SW 1271 (cell line): ENCODE measurements at places on chromosomes 3 and 15.

- DNase-seq: no peak
These were observed 442.4 kb downstream of the MCTP2 start for GRCh38 chr15:94673801-94674200.

DNA sequence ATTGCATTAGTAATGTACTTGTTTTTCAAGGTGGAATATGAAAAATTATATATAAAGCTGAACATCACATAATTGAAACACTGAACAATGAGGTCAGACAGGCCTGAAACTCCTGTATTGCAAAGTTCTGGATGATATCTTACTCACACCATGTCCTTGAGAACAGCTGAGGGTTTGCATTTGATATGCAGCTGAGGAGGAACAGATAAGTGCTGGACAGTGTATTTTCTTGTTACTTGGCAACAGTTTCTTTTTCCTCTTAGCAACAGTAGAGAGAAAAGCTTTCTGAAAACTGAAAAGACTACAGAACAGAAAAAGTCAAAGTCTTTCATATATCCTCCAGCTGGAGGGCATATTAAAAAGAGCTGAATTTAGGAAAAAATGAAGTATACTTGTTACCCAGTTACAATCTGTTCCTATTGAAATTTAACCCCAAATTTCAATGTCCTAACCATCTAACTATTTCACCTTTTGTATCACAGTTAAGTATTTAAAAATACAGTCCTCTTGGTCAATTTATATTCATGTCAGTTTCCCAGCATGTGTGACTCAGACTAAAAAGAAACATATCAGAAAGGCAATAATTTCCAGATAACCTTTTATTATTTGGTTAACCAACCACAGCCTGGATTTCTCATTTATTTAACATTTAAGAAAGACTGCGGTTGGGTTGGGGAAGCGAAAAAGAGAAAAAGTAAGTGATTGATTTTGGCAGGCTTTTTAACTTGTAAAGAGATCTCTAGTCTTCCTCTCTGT is 733.0 kb upstream of the DPPA4 start:
- no peak for DNase-seq

DNA sequence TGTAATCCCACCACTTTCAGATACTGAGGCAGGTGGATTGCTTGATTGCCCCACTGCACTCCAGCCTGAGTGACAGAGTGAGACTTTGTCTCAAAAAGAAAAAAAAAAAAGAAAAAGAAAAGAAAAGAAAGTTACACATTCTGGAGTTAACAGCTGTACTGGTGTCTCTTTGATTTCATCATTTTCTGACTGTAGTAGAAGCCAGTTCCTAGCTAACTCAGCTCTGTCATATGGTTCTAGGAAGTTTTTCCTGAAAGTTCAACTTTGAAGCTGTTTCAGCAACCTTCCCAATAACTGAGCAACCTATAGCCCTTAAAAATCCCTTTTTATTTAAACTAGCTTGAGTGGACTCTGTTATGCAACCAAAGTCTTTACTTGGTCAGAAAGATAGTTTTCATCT is 104.6 kb upstream of the STRIT1 start:
- DNase-seq: no peak

- no peak for DNase-seq
These were observed 6.1 kb upstream of the SLC25A38 start for GRCh38 chr3:39376959-39377634.

DNA sequence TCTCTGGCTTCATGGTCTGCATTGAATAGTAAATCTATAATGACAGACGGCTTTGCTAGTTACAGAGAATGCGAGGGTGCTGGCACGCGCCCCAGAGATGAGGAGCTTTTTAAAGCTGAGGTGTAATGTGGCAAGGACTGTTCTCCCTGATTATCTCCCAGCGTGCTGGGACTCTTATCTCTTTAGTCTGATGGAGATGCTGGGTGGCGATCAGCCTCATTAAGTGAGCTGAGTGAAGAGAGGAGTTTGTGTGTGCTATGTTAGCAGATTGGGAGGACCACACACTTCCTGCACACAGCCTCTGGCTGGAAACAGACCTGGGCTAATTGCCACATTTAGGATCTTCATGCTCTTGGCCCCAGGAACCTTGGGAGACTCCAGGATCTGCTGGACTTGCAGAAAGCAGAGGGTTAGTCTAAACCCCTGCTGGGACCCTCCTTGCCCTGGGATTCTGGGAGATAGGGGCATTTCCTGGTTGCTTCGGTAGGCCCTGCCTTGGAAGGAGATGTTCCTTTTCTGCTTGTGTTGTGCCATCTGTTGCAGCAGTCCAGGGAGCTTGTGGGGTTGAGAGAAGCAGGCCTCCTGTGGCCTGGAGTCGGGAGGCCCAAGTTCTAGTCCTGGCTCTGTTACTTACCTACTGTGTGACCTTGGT is 15.0 kb downstream of the PDIA5 start:
- DNase-seq: no peak

- DNase-seq: no peak
These were observed 38.4 kb upstream of the MBNL1 start for GRCh38 chr3:152230370-152230769.

DNA sequence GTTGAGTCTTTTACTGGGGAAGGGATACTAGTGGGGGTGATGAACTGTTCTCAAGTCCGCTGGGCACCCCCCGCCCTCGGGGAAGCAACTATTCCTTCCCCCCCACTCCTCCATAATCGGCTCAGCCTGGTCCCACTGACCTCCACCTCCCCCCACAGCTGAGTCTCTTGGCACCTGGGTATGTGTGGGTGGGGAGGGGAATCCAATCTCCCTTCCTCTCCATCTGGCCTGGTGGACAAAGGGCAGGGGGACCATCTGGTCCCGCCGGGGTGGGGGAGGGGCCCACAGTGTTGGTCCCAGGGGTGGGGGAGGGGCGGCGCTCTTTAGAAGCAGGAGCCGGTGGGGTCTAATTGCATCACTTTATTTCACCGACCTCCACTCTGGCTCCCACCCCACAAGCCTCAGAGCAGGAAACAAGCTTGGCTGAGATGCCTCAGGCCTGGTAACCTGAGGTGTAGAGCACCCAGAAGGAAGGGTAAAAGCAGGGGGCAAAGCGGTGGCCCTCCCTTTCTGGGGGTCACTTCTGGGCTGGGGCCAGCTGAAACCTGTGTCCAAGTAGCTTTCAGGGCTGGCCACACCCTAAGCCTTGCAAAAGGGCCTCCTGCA is 1.0 kb upstream of the PCBP4 start:
- no peak for DNase-seq

- DNase-seq: no peak
These were observed 131.2 kb downstream of the CD47 start for GRCh38 chr3:107959550-107960154.

- DNase-seq: no peak
These were observed 6.7 kb downstream of the COPS2 start for GRCh38 chr15:49148727-49149126.

DNA sequence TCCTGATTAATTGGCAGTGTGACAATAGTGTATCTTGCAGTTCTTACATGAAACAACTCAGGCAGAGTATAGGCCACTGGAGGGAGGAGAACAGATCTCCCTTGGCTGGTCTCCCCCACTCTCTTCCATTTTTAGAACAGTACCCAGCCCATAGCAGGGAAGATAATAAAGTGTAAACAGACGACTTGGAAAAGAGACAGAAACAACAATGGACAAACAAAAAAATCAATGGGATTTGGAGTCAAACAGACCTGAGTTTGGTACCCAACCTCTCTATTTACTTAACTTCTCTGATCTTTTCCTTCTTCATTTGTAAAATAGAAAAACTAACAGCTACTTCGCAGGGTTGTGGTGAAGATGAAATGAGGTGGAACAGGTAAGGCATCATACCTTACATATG is 58.7 kb upstream of the SNTN start:
- no peak for DNase-seq

DNA sequence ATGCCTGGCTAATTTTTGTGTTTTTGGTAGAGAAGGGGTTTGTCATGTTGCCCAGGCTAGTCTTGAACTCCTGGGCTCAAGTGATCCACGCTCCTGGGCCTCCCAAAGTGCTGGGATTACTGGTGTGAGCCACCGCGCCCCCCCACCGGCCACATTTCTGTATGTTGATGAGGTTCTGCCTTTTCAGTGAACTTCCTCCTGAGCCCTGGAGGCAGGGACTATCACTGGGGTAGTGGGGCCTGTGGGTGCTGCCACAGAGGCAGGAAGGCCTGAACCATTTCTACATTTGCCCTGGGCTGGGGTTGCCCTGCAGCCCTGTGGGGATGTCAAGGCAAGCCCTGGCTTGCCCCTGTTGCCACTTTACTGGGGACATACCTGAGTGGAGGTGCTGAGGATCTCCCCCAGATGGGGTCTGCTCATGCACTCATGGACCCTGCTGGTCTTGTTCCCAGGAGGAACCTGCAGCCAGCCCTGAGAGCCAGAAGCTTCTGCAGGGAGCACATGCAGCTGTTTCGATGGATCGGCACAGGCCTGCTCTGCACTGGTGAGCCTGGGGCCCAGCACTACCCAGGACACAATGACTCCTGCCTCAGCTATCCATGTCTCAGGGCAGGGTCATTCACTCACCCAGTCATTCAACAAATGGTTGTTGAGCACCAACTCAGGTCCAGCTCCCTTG is 5.7 kb downstream of the SLC28A1 start:
- no peak for DNase-seq

- DNase-seq: no peak
These were observed 148.5 kb upstream of the CTDSPL start for GRCh38 chr3:37712918-37713817.

GRCh38 chr15:51561271-51561670 is 61.3 kb downstream of the DMXL2 start:
- DNase-seq: no peak

- DNase-seq: no peak
These were observed 18.7 kb upstream of the FOXP1 start for GRCh38 chr3:71602256-71602655.

GRCh38 chr3:123914829-123915228 is 30.7 kb upstream of the MYLK start:
- DNase-seq: no peak

DNA sequence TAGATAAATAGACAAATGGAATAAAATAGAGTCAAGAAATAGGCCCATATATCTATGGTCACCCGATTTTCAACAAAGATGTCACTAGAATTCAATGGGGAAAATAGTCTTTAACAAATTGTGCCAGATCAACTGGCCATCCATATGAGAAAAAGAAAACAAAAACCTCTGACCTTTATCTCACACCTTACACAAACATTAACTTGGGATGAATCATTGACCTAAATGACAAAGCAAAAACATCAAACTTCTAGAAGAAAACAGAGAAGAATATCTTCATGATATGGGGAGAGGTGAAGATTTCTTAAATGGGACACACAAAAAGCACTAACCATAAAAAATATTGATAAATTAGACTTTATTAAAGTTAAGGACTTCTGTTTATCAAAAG is 31.9 kb downstream of the ITGA11 start:
- no peak for DNase-seq

DNA sequence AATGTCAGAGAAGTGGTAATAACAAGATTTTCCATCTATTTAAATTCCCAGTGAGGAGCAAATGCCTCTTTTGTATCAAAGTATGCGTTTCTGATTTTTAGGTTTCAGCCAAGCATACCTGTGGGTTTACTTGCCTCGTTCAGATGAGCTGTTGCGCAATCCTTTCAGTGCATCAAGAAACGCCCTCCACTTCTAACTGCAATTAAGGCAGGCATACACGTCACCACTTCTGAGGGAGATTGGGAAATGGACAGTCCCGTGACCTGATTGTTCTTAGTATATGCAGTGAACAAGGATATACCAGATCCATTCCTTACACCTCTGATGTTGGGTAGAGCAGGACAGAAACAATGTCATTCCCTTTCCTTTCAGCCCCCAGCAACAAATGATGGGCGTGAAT is 219.0 kb downstream of the ITPR1 start:
- DNase-seq: no peak
